ENCODE measurements at places on chromosomes 2 and 18.

- DNase-seq, result no peak
Measured at GRCh38 chr2:24439971-24440340, 51.1 kb upstream of the NCOA1 start.

DNA sequence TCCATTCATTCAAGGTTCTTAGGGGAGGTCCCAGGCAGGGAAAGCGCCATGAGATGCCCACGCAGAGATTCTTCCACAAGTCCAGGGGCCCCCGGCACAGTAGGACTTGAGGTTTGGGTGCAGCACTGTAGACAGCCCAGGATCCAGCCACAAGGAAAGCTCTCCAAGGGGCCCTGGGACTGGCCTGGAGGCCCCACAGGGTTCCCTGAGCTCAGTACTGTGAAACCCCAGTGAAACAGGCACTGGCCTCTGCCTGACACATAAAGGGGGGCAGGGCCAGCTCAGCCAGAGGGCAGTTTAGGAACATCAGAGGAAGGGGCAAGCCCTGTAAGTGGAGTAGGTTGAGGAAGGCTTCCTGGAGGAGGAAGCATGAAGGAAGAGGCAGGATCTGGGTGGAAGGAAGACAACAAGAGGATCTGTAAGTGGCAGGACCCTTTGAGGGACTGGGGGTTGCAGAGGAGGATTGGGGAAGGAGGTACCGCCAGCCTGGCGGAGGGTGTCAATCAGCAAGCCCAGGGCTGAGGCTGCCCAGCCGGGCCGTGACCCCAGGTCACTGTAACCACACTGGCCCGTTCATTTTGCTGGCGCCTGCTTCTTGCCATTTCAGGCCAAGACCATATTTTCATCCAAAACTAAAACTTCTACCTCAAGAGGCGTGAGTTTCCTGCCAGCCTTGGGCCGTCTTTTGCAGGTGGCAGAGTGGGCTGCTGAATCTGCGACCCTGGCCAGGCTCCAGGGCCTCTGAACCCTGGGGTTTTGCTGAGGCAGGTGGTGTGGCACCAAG is 175.2 kb downstream of the SMAD7 start:
- no peak for DNase-seq

GRCh38 chr2:119485336-119486110 is 38.8 kb downstream of the SCTR start:
- DNase-seq, result no peak

GRCh38 chr2:128753800-128754199 is 435.1 kb upstream of the HS6ST1 start:
- no peak for DNase-seq

DNA sequence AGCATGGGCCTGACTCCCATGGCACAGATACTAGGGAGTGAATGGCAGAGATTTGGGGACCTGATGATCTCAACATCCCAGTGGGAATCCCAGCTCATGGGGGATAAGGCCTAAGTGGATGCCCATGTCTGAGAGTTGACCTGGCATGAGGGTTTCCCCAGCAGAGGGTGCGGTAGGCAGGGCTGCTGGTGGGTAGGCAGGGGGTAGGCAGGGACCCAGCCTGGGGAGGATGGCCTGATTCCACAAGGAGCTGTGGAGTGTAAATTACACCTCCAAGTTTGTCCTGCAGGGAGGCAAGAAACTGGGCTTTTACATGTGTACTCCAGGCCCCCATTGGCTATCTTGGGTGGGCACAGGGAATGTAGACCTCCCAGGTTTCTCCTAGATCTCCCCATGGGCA is 46.9 kb downstream of the INPP5D start:
- DNase-seq, result no peak

GRCh38 chr18:63648241-63648640 is 4.2 kb upstream of the SERPINB4 start:
- DNase-seq, result no peak

GRCh38 chr2:69132960-69133590 is 120.1 kb downstream of the ANTXR1 start:
- DNase-seq, result no peak

GRCh38 chr18:75057169-75057960 is 151.6 kb downstream of the PTGR3 start:
- DNase-seq, result no peak

DNA sequence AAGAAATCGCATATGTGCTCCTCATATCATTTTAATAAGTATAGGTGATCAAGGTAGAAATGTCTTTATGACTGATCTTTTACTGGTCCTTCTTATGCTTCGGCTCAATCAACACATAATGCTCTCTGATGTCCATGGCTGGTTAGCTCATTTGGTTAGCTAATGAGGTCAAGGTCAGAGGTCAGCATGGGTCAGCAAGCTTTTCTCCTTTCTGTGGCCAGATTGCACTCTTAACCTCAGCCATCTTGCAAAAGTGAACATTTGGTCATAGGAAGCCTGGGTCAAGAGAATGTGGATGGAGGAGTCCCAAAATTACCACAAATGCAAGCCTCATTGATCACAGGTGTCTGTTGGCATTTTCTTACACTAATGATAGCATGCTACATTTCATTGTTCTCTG is 35.4 kb upstream of the DARS1 start:
- no peak for DNase-seq

Measured in stimulated activated CD8-positive, alpha-beta memory T cell treated with anti-CD3 and anti-CD28 coated beads, Interleukin-7, amount 100 ng/mL, for 4 hours (primary cell).